NCI-H774 (cell line): ENCODE measurements at places on chromosomes 6 and 20.

DNA sequence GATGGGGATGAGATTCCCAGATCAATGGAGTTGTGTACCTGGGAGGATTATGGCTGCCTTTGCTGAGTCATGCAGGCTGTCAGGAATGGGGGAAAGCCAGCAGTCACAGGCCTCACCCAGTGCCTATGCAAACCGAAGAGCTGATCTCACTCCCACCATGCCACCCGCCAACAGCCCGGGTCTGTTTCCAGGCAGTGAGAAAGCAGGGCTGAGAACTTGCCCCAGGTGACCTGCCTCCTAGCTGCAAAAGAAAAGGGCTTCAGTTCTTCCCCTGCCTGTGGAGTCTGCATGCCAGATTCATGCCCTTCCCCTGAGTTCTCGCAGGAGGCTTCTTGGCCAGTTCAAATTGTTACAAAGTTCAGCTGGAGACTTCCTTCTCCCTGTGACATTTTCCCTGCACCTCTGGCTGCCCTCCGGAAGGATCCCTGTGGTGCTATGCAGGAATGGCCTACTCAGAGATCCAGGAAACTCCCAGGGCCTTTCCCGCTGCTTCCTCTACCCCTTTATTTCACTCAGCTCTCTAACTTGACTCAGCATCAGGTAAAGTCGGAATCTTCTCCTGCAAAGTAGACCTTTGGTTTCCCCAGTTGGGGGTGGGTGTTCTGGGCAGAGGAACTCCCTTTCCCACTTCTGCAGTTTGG, 71.5 kb upstream of the B3GAT2 start:
- no peak for DNase-seq

DNA sequence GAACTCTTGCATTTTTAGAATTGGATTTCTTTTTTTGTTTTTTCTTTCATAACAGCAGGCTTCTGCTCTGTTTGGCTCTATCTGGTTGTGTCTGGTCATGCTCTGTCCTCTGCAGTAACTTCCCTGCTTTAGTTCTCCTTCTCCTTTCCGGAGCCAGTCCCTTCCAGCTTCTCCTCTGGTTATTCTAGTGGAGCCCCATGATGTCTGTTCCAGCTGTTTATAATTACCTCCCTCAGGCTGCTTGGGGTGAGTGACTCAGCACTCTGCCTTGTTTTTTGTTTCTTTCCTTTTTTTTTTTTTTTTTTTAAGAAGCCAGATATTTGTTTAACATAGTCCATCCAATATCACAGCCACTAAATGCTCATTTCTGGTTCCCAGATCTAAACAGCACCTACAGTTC, 409.6 kb downstream of the MAFB start:
- DNase-seq, result no peak

DNA sequence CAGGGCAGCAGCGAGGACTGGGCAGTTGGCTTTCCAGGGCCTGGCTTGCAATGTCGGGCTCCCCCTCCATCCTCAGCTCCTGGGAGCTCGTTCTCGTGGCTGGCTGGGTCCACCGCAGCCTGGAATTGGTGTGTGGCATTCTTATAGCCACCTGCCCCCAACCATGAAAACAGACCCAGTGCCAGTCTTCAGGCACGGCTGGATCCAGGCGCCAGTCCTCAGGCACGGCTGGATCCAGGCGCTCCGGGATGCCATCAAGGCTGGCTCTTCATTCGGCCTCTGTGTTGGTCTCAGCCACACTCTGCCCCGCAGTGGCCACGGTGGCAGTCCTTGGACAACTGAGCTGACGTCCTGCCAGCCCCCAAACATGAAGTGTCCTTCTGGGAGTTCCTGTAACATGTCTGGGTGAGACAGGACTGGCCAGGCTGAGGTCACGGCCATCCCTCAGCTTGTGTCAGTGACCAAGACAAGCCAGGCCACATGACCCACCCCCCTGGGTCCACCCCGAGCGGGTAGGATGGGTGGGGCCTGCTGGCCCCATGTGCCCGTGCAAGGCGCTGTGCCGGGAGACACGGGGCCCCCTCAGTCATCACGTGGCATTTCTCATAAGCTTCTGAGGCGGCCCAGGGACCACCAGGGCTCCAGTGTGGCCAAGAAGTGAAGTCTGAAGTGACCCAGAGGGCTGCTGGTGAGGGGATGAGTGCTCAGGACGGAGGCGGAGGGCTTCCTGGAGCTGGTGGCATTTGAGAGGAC, 99.0 kb downstream of the TAF4 start:
- DNase-seq, result no peak

GRCh38 chr6:157461000-157461915, 80.3 kb downstream of the ZDHHC14 start:
- DNase-seq, result peak; percentile 11

DNA sequence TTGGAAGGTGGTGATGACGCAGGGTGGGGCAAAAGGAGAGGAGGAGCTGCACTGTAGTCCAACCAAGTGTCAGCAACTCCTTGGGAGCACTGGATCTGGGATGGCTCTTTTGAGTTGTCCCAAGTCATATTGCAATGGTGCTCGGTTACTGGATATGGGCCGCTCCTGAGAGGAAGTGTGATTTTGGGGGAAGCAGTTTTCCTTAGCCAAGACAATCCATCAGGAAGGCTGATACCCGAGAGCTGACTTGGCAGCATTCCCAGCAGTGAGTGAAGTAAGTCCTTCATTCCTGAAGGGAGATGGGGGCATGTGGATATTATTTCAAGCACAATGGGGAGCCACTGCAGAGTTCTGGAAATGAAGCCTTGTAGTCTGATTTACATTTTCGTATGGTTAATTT, 354.1 kb downstream of the RFPL4B start:
- DNase-seq, result no peak

- DNase-seq, result no peak
These were observed 173.1 kb upstream of the MMS22L start for GRCh38 chr6:97456070-97456469.

- DNase-seq, result no peak
These were observed 23.0 kb upstream of the ECHDC1 start for GRCh38 chr6:127366282-127367022.

- DNase-seq, result no peak
These were observed 140.0 kb downstream of the ARID1B start for GRCh38 chr6:156917213-156917612.

GRCh38 chr6:82484001-82484400, 120.4 kb downstream of the TPBG start:
- no peak for DNase-seq

- DNase-seq, result no peak
These were observed 4.5 kb downstream of the CCN6 start for GRCh38 chr6:112058243-112059032.

GRCh38 chr20:12053353-12053752, 135.7 kb downstream of the BTBD3 start:
- DNase-seq, result no peak

DNA sequence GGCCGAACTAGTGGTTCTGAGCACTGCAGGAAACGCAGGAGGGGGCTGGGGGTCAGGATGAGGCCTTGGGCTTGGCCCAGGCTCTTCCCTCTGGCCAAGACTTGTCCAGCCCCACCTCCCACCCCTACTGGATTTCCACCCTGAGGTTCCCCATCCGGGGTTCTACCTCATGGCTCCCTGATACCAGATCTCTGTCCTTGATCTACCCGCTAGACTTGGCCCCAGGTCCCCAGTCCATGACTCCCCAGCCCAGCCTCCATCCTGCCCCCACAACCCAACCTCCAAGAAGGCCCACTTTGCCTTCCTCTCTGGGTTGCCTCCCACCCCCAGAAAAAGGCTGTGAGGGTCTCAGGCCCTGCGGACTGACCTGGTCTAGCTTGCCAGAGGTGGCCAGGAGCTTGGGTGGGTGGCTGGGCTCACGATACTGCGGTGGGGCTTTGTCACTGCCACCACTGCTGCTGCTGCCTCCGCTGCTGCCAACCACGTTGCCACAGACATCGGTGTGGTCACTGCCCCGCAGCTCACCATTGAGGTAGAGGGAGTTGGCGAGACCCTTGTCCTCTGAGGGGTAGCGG, 6.8 kb upstream of the FASTKD5 start:
- no peak for DNase-seq
